LHCN-M2 (cell line): ENCODE measurements at places on chromosomes 3 and 15. TPM values are rescaled to one million over a fixed set of nuclear protein-coding genes. Genes with fewer than 3 reads are reported as not detected.

The DUOXA1 gene
- total RNA-seq, result not detected in 2 replicates

The MEGF11 gene
- not detected in 2 replicates for total RNA-seq

DNA sequence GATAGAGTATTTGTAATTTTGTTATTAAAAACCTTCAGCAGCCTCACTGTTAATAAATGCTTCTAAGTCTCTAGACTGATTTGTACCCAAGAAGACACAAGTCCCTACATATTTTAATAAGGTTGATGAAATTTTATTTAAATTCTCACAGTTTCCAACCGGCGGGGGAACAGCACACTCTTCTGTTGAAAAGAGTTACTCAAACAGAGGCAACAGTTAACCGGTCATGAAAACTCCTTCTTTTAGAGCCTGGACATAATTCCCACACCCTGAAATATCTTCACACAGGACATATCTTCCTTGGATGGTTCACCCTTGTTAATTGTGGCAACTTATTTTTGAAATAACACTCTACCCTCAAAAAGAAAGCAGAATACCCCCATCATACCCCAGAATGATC is 278.8 kb downstream of the FOXP1 start:
- peak; percentile 39 for DNase-seq

GRCh38 chr3:99534951-99535704 is 103.3 kb upstream of the COL8A1 start:
- peak; percentile 77 for DNase-seq

DNA sequence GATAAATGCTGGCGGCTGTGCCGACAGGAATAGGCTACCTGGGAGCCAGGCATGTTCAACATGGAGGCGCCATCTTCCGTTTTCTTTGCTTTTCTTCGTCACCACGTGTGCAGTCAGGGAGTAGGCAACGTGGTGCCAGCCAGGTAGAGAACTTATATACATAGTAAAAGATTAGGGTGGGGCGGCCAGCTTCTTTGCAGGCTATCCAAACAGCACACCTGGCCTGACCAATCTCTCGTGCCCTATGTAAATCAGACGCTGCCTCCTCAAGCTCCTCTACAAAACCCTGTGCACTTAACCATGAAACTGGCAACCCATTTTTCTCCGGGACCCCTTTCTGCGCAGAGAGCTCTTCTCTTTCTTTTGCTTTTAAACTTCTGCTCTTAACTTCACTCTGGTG is 28.6 kb upstream of the OR5K4 start:
- DNase-seq, result no peak

- DNase-seq, result peak; percentile 59
Observed at GRCh38 chr3:197408177-197408957, 110.0 kb upstream of the DLG1 start.

- no peak for DNase-seq
Observed at GRCh38 chr3:146325170-146325569, 74.3 kb upstream of the PLSCR4 start.

GRCh38 chr3:10553591-10554235 is 48.3 kb upstream of the ATP2B2 start:
- no peak for DNase-seq

- DNase-seq, result no peak
Observed at GRCh38 chr3:14156843-14157561, 21.4 kb downstream of the XPC start.
